ENCODE measurements at places on chromosomes 2 and 18. TPM values are rescaled to one million over a fixed set of nuclear protein-coding genes. Genes with fewer than 3 reads are reported as not detected.

The KIAA2012 gene
- 0.11 TPM for total RNA-seq

The GRP gene
- total RNA-seq = not detected

The AQP12B gene
- not detected for total RNA-seq

The CXCR4 gene
- 15.5 TPM for total RNA-seq

The PPP1R1C gene
- not detected for total RNA-seq

The CCL20 gene
- not detected for total RNA-seq

The CCDC102B gene
- 3.3 TPM for total RNA-seq

The IL36G gene
- not detected for total RNA-seq

The KCNE4 gene
- 18.3 TPM for total RNA-seq

The DYNAP gene
- total RNA-seq = not detected

The CYBRD1 gene
- total RNA-seq = 222 TPM

DNA sequence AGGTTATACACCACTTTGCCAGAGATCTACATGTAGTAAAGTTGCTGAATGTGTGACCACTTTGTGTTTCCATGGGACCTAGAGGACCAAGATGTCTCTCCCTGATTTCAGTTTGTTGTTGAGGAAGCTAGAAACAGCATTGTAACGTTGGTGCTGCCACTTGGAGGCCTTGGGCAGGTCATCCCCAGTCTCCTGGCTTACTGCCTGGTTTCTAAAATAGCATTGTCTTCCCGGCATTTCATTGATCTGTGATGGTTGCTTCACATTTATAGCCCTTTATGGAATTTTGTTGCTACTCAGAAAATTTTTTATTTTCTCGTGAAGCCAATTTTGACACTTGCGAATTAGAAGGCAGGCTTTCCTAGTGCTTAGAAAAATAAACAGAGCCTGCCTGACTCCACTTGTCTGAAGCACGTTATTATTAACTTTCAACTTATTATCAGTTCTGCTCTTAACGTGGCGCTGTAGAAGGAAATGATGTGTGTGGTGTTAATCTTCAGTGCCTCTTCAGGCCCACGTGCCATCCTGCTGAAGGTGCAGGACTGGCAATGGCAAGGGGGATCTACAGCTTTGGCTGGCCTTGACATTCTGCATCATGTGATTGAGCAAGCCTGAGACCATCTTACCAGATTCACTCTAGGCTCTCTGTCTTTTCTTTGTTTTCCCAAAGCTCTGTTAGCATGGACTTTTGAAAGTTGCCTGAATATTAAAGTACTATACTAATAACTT, 59.9 kb downstream of the INPP4A start:
- H3K4me1 ChIP-seq = no peaks in the 10 kb centered on the region
- no peaks in the 10 kb centered on the region for H3K36me3 ChIP-seq
- H3K27ac ChIP-seq = peak overlapping the region; percentile 63
- no peak for DNase-seq
- no peak overlapping the region for H3K4me3 ChIP-seq

DNA sequence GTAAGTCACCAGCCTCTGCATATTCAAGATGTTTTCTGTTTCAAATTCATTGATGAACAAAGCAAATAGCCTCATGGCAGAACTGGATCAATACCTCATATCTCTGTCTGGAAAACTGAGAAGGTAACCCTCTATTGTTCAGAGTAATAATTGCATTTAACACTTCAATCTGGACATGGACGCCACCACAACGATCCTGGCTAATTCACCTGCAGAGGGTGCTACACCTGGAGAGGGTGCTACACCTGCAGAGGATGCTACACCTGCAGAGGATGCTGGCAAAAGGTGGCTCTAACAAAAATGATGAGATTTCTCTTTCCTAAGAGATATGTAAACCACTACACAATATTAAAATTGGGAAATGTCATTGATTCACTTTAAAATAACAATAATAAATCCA, 183.1 kb upstream of the HNRNPA3 start:
- no peak for DNase-seq
- no peak overlapping the region for H3K27ac ChIP-seq
- H3K4me3 ChIP-seq = no peak overlapping the region
- no peaks in the 10 kb centered on the region for H3K27me3 ChIP-seq
- H3K36me3 ChIP-seq = no peaks in the 10 kb centered on the region

GRCh38 chr18:58392324-58393000, 236.4 kb downstream of the ALPK2 start:
- peak; percentile 42 for DNase-seq
- no peak overlapping the region for H3K27ac ChIP-seq
- H3K36me3 ChIP-seq = no peaks in the 10 kb centered on the region
- no peak overlapping the region for H3K4me3 ChIP-seq
- H3K4me1 ChIP-seq = no peaks in the 10 kb centered on the region

- H3K4me1 ChIP-seq = no peaks in the 10 kb centered on the region
- H3K27me3 ChIP-seq = peaks cover 7% of the 10 kb centered on the region
- no peak for DNase-seq
- no peak overlapping the region for H3K27ac ChIP-seq
- no peak overlapping the region for H3K4me3 ChIP-seq
Measured at GRCh38 chr2:5698134-5698533, 6.0 kb downstream of the SOX11 start.

DNA sequence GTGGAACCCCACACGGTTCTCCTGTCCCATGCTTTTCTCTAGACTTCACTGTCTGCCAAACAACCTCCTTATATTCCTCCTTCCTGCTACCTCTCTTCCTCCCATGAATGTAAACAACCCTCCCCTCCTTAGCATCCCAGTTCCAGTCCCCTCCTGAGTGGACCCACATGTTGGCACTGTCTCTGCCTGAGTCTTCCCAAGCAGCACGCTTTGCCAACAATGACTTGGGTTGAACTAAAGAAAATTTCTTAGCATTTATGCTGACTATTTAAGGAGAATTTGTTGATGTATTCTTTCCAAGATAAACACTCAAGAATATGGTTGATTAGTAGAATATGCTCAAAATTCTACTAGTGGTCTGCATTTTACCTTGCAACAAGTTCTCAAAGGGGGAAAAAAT, 338.0 kb downstream of the TNS1 start:
- H3K27ac ChIP-seq = peak overlapping the region; percentile 78
- DNase-seq = no peak
- H3K27me3 ChIP-seq = no peaks in the 10 kb centered on the region
- no peak overlapping the region for H3K4me3 ChIP-seq
- H3K36me3 ChIP-seq = no peaks in the 10 kb centered on the region

GRCh38 chr2:137254052-137254451, 488.7 kb downstream of the THSD7B start:
- no peaks in the 10 kb centered on the region for H3K27me3 ChIP-seq
- H3K27ac ChIP-seq = no peak overlapping the region
- no peaks in the 10 kb centered on the region for H3K4me1 ChIP-seq
- no peaks in the 10 kb centered on the region for H3K36me3 ChIP-seq

DNA sequence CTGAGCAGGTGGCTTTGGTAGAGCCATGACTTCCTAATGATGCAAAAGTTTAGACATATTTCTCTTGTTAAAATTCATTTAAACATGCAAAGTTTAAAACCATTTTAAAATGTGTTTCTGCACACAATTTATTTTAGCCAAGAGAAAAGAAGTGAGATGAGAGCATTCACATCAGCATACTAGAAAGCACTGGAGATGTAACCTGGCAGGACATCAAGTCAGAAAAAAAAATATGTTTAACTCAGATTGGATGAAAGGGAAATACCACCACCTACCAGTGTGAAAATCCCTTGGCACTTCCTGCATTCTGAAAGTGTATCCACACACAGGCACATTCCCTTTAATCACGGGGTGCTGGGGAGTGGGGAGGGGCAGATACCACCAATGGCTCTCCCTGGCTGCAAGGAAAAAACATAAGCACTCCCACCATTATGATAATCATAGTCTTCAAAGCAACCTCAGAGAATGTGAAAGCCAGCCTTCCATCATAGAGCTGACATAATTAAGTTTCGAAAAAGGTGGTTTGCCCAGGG, 25.0 kb downstream of the DNER start:
- no peak overlapping the region for H3K4me3 ChIP-seq
- H3K4me1 ChIP-seq = no peaks in the 10 kb centered on the region
- H3K27me3 ChIP-seq = no peaks in the 10 kb centered on the region
- DNase-seq = no peak
- H3K36me3 ChIP-seq = no peaks in the 10 kb centered on the region

- H3K4me3 ChIP-seq = no peak overlapping the region
- H3K27ac ChIP-seq = no peak overlapping the region
- DNase-seq = no peak
- H3K27me3 ChIP-seq = no peaks in the 10 kb centered on the region
Measured at GRCh38 chr2:143193121-143193520, 63.9 kb downstream of the ARHGAP15 start.

GRCh38 chr2:51667679-51668078, 635.7 kb upstream of the NRXN1 start:
- H3K4me1 ChIP-seq = no peaks in the 10 kb centered on the region
- H3K36me3 ChIP-seq = no peaks in the 10 kb centered on the region
- H3K4me3 ChIP-seq = no peak overlapping the region
- no peak for DNase-seq
- no peaks in the 10 kb centered on the region for H3K27me3 ChIP-seq
- no peak overlapping the region for H3K27ac ChIP-seq

- peak overlapping the region; percentile 97 for H3K27ac ChIP-seq
- H3K27me3 ChIP-seq = no peaks in the 10 kb centered on the region
- peaks cover 45% of the 10 kb centered on the region for H3K4me1 ChIP-seq
- H3K4me3 ChIP-seq = no peak overlapping the region
Measured at GRCh38 chr2:119483896-119484718, 40.2 kb downstream of the SCTR start.

DNA sequence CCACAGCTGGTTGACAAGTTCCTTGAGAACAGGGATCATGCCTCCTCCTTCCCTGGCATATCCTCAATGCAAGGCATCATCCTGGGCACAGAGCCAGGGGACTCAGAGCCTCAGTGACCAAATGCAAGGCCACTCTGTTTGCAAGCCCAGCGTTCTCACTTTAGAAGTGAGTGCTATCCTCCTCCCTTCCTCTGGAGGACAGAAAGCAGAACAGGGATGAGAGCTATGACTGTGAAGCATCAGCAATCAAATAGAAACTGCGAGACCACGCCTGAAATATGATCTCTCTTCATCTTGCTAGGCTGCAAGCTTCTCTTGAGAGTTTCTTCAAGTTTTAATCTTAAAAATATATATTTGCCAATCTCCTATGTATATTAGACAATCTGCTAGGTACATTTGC, 119.8 kb downstream of the LRATD1 start:
- H3K4me3 ChIP-seq = no peak overlapping the region
- H3K27ac ChIP-seq = no peak overlapping the region
- no peaks in the 10 kb centered on the region for H3K36me3 ChIP-seq
- H3K27me3 ChIP-seq = no peaks in the 10 kb centered on the region
- H3K4me1 ChIP-seq = no peaks in the 10 kb centered on the region
- DNase-seq = no peak

DNA sequence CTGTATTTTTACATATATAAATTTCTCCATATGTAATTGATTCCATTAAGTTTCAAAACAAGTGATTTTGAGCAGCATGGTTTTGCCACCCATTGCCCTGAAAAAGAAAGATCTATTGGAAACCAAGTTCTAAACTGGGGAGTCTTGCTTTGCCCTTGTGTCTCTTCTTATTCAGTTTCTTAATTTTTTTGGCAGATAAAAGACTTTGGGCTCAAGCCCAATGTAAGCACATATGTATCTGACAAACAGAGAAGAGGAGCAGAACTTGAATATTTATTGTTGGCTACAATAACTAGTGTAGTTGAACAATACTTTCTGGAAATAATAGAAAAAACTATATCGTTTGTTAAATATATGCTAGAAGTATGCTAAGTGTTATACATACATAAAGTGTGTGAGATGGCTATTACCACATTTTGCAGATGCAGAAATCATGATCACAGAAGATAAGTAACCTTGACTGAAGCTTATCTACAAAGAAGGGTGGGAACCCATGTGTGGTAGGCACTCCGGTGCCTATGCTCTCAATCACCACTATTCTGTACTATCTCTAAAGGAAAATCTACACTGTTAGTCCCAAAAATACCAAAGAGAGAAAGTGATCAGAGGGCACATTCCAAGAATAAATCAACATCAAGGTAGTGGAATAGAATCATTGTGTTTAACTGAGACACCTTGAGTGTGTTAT, 109.1 kb downstream of the PLA2R1 start:
- no peak overlapping the region for H3K4me3 ChIP-seq
- DNase-seq = no peak
- no peaks in the 10 kb centered on the region for H3K27me3 ChIP-seq
- no peaks in the 10 kb centered on the region for H3K4me1 ChIP-seq
- H3K36me3 ChIP-seq = peaks cover 17% of the 10 kb centered on the region

DNA sequence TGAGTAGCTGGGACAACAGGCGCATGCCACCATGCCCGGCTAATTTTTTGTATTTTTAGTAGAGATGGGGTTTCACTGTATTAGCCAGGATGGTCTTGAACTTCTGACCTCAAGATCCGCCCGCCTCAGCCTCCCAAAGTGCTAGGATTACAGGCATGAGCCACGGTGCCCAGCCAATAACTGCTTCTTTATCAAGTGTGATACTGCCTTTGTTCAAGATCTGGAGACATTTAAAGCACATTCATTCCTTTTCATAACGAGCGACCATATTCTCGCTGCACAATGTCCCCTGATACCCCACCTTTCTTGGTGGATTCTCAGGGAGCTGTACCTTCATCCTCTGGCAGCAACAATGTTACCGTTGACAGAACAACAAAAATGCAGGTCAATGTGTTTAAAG, 75.4 kb downstream of the PIEZO2 start:
- DNase-seq = no peak
- H3K27me3 ChIP-seq = no peaks in the 10 kb centered on the region
- no peak overlapping the region for H3K4me3 ChIP-seq
- no peaks in the 10 kb centered on the region for H3K36me3 ChIP-seq

- no peak for DNase-seq
- no peaks in the 10 kb centered on the region for H3K36me3 ChIP-seq
- H3K27ac ChIP-seq = no peak overlapping the region
- no peaks in the 10 kb centered on the region for H3K4me1 ChIP-seq
- H3K27me3 ChIP-seq = no peaks in the 10 kb centered on the region
- no peak overlapping the region for H3K4me3 ChIP-seq
Measured at GRCh38 chr2:158414538-158414937, 42.0 kb downstream of the CCDC148 start.

GRCh38 chr2:199985625-199986207, 30.3 kb downstream of the MAIP1 start:
- no peak overlapping the region for H3K27ac ChIP-seq
- no peaks in the 10 kb centered on the region for H3K4me1 ChIP-seq
- no peak overlapping the region for H3K4me3 ChIP-seq
- H3K36me3 ChIP-seq = no peaks in the 10 kb centered on the region
- DNase-seq = no peak
- no peaks in the 10 kb centered on the region for H3K27me3 ChIP-seq

DNA sequence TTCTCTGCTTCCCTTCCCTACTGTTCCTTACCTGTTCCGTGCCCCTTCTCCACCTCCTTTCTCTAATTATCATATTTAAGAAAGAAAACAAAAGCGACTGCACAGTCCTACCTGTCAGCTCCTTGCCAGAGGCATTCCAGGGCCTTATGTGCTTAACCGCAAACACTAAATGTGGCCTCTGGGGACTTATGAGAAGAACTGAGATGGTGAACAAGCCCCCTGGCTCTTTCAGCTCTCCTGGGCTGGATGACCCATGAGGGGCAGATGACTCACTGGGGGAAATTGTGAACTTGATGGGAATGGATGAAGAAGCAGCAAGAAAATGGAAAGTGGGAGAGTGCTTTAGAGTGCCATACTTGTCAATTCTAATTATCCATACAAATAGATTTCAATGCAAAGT, 106.3 kb upstream of the LYPD1 start:
- no peak overlapping the region for H3K27ac ChIP-seq
- no peaks in the 10 kb centered on the region for H3K36me3 ChIP-seq
- H3K27me3 ChIP-seq = no peaks in the 10 kb centered on the region
- no peaks in the 10 kb centered on the region for H3K4me1 ChIP-seq
- DNase-seq = no peak
- no peak overlapping the region for H3K4me3 ChIP-seq

Measured in ascending aorta (tissue), 2 donors.